ENCODE measurements at places on chromosomes 3 and 15. TPM values are rescaled to one million over a fixed set of nuclear protein-coding genes. Genes with fewer than 3 reads are reported as not detected.

The RPL15 gene
- 3,571 TPM for total RNA-seq

The A4GNT gene
- not detected for total RNA-seq

The SCN11A gene
- total RNA-seq = not detected

The KLHL40 gene
- not detected for total RNA-seq

The ROPN1B gene
- total RNA-seq = not detected

The DUOXA2 gene
- total RNA-seq = not detected

The CTXN2 gene
- not detected for total RNA-seq

The SEMA3B gene
- total RNA-seq = 14.3 TPM

The CAPN3 gene
- total RNA-seq = 0.50 TPM

The GXYLT2 gene
- total RNA-seq = 15.0 TPM

The KBTBD8 gene
- total RNA-seq = 0.74 TPM

The WNT7A gene
- not detected for total RNA-seq

The RASGRP1 gene
- not detected for total RNA-seq

The FETUB gene
- not detected for total RNA-seq

The ADGRG7 gene
- total RNA-seq = not detected

The KNL1 gene
- total RNA-seq = 15.5 TPM

The NRROS gene
- total RNA-seq = under 0.01 TPM

The ARHGAP31 gene
- total RNA-seq = 3.4 TPM

The NOX5 gene
- not detected for total RNA-seq

The MUC20 gene
- 0.15 TPM for total RNA-seq

The ONECUT1 gene
- total RNA-seq = 0.34 TPM

The WDR49 gene
- not detected for total RNA-seq

The WNT5A gene
- total RNA-seq = 33.5 TPM
